ENCODE measurements at places on chromosomes 7 and 10. TPM values are rescaled to one million over a fixed set of nuclear protein-coding genes. Genes with fewer than 3 reads are reported as not detected.
A peak's percentile ranks its signal among the peaks of the same experiment; 100 is the strongest.

GRCh38 chr7:69438584-69439412, 159.5 kb upstream of the AUTS2 start:
- DNase-seq: no peak

GRCh38 chr10:98309366-98310355, 41.7 kb upstream of the LOXL4 start:
- peak; percentile 78 for DNase-seq

DNA sequence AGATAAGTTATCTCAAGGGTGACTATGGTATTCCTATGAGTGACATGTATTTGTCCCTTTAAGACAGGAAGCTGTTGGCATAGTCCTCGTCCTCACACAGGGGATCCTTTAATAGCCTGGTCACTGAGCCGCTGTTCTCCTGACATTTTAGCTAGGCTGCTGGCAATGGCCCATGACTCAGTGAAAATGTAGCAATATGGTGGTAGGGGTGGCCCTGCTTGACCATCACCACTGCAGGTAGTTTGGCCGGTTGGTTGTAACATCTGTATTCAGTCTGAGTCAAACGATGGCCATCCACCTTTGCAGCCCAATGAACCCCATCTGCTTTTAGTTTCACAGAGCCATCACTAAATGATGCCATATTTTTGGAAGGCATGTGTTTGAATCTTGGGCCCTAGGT, 110.1 kb upstream of the RAB18 start:
- DNase-seq: no peak

DNA sequence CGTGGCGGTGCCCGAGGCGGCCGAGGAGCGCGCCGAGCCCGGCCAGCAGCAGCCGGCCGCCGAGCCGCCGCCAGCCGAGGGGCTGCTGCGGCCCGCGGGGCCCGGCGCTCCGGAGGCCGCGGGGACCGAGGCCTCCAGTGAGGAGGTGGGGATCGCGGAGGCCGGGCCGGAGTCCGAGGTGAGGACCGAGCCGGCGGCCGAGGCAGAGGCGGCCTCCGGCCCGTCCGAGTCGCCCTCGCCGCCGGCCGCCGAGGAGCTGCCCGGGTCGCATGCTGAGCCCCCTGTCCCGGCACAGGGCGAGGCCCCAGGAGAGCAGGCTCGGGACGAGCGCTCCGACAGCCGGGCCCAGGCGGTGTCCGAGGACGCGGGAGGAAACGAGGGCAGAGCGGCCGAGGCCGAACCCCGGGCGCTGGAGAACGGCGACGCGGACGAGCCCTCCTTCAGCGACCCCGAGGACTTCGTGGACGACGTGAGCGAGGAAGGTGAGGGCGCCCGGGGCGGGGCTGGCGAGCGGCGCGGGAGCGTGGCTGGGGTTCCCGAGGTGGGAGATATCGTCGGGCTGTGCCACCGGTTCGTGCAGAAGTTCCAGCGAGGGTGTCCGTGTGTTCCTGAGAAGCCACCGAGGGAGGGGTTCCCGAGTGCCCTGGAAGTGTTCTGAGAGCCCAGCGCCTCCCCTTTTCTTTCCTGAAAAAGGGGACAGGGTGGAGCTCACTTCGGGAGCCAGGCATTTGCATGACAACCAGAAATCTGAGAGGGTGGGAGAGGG, 495 bp downstream of the EIF3B start:
- DNase-seq: peak; percentile 34

- no peak for DNase-seq
Observed at GRCh38 chr7:135736586-135737305, 8.8 kb upstream of the SLC13A4 start.

DNA sequence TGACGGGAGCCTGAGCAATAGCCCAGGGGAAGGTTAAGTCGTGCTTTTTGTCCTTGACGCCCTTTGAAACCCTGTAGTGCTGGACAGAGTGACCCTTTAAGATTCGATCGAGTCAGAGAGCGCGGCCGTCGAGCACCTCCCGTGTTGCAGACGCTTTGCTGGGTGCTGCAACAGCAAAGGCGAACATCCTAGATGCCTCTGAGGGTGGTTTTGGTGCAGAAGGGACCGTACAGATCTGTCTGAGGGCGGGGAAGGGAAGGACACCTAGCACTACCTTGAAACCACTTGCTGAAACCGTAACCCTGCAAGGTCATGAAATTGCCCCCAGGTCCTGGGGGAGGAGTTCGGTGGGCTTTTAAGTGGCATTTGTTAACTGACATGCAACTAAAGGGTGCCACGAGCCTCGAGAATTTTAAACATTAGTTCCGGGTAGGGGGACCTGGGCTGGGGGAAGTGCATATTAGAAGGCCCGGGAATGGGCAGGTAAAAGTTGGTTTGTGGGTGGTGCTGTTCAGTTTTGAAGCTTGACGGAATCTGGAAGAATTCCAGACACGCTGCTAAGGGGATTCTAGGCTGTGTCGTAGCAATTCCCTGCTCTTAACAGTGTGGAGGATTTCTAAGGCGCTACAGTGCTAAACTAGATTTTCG, 786 bp downstream of the ATP5F1C start:
- peak; percentile 21 for DNase-seq

DNA sequence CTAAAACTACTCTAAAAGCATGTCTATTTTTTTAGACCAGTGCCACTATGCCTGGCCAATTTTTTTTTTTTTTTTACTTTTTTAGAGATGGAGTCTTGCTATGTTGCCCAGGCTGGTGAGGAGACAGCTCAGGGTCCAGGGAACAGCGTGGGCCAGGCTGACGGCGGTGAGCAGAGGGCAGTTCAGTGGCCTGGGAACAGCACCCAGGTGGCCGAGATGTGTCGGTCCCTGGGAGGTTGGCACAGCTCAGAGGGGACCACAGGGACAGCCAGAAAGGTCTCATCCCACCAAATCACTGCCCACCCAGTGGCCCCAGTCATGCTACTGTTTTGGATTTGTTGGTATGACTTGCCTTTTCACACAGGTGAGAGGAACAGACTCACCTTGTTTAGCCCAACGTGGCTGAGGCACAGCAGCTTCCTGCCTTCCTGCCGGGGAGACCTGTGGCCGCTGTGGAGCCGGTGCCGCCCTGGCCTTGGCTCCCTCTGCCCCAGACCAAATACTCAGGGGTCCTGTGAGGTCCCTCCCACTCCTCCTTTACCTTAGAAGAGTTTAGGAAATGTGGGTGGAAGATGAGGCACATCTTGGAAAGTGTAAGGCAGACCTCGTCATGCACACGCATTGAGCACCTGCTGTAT, 109.6 kb downstream of the PTPRE start:
- DNase-seq: no peak

DNA sequence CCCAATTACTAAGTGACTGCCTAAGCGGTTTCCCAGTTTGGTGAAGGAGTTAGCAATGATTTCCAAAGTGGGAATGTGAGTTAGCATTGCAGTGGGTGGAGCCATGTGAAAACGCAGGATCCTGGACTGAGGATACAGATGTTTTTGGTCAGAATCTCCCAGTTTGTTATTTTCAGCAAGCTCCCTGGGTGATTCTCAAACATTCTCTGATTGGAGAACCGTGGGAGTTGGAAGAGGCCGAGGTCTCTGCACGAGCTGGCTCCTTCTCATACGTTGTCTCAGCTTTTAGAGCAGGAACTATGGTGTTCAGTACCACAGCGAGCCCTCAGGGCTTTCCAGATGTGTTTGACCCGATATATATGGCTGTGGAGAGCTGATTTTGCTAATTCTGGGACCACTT, 396.5 kb upstream of the NPVF start:
- no peak for DNase-seq

DNA sequence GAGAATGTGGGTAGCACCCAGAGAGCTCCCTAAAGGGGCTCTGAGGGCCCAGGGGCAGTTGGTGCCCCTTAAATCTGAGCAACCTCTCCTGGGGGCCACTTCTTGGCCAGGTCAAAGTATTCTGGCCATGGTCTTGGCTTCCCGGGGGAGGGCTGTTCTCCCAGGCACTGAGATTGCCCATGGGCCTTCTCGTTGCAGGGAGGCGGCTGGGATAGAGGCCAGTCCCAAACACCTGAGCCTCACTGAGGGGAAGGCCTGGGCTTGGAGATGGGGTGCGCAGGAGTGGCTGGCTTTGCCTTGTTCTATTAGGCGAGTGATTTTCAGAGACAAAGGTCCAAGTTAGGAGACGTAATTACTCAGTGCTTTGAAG, 33.5 kb downstream of the ZNF783 start:
- DNase-seq: no peak

DNA sequence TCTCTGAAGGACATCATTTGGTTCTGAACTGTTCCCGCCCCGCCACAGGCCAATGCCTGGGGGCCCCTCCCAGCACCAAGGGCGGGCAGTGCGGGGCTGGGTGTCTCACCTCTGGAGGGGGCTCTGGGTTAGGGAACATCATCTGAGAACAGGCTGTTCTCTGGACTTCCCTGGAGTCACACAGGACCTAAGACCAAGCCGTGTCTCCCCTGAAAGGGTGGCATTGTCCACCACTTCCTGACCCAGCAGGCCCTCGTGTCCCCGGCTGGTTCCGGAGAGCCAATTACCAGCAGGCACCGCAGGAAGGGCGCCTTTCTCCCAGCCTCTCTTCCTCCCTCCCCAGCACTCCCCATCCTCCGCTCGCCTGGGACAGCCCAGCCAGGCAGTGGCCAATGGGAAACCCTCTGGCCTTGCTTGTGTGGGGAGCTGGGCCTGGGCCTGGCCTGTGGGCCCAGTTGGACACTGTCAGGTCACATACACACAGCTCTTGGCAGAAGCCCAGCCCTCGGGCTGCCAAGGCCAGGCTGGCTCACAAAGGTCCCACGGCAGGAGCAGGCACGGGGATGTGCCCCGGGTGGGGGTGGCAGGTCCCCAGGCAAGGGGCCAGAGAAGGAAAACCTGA, 119.5 kb downstream of the SPDYE5 start:
- DNase-seq: no peak

DNA sequence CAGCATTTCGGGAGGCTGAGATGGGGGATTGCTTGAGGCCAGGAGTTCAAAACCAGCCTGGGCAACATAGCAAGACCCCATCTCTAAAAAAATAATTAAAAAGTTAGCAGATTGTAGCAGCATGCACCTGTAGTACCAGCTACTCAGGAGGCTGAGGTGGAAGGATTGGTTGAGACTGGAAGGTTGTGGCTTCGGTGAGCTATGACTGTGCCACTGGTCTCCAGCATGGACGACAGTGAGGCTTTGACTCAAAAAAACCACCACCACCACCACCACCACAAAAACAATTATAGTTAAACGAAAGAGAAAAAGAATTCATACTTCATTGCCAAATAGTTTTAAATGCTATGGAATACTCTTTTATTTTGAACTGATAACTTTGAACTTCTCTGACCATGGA, 63.4 kb downstream of the VTI1A start:
- DNase-seq: no peak

GRCh38 chr10:110118891-110119621, 88.3 kb upstream of the MXI1 start:
- no peak for DNase-seq

DNA sequence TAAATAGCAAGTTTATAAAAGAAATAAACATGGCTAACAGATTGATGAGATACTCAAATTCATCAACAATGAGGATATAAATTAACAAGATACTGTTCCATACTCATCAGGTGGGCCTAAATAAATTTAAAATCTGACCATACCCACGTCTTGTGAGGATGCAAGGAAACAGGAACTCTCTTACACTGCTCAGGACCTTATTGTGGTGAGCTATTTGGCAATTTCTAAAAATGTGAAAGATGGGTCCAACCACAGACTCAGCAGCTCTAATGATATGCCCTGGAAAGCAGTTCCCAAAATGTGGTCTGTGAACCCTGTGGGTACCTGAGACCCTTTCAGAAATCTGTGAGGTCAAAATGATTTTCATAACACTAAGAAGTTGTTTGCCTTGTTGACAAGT, 21.5 kb downstream of the RPP38 start:
- DNase-seq: no peak

GRCh38 chr10:1049425-1049958, 573 bp upstream of the IDI1 start:
- no peak for DNase-seq

DNA sequence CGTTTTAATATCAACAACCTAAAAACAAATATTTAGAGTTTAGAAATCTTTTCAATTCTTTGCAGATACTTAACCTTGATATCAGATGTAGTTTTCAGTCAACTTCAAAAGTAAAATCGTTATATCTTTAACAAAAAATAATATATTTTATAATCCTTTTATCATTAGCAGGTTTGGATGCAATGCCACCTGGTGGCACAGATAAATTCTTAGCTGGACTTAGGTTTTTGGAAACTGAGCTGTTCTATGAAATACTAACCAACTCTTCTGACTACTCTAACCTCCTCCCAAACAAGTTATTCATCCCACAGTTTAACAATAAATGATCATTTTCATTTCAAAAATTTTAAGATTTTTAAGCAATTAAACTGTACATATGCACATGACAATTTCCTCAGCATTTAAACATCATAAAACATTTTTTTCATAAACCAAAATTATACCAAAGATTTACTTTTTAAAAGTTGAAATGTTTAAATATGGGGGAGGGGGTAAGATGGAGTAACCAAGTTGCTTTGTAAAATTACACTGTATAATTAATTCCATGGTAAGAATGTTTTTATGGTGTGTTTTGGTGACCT, 56.9 kb downstream of the HIBADH start:
- peak; percentile 55 for DNase-seq

Gene TMEM72
- not detected for total RNA-seq

Gene CHRM2
- 0.06 TPM for total RNA-seq

Gene LIPJ
- total RNA-seq: not detected

Gene TNRC18
- total RNA-seq: 31.5 TPM

Gene LMBR1
- total RNA-seq: 62.6 TPM

Gene HOXA3
- total RNA-seq: 12.4 TPM

Gene TAS2R38
- total RNA-seq: not detected

Gene SPDYE3
- not detected for total RNA-seq

Gene SPDYE11
- total RNA-seq: not detected

Gene ACTL6B
- not detected for total RNA-seq
